ENCODE measurements at places on chromosomes 16 and 17.

DNA sequence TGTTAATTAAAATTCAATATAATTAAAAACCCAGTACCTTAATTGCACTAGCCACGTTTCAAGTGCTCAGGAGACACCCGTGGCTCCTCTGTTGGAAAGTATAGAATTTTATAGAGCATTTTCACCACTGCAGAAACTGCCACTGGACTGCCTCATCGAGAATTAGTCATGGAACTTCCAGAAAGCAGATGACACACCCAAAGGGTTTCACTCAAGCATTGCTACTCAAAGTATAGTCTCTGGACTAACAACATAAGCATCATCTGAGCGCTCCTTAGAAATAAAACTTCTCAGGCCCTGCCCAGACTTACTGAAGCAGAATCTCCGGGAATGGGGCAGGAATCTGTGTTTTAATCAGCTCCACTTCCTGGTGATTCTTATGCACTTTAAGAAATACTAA is 63.5 kb upstream of the GPR139 start:
- no peak for DNase-seq

DNA sequence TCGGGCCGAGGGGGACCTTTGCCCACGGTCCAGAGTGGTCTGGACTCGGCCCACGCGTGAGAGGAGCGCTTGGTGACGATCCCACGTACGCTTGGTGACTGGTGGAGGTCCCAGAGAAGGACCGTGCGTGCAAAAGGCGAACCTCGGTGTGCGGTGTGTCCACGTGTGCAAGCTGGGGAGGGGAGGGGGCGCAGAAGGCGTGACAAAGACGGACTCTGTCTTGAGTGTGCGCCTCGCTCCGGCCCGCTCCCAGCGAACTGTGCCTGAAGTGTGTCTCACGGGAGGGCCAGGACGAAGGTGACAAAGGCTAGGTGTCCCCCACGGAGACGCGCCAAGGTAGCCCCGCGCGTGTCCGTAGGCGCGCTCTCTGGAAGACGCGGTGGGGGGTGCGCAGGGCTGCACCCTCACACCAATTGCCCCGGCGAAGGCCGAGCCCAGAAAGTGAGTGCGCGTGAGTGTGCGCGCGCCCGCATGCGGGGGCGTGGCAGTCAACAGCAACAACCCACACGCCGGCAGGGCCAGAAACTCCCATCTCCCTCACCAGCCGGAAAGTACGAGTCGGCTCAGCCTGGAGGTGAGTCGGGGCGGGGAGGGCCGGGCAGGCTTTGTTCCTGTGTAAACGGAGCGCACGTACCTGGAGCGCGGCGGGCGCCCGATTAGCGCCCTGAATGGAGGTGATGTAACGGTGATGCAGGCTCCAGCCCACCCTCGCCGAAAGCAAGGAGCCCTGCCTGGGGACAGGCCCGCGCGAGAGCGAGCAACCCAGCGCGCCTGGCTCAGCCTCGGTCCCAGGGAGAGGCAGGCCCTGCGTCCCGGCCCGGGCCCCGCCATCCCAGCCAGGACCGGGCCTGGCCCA is at the start of gene GPRC5C:
Gene GPRC5C, plus strand, starts transcription at position 521 of the 856 bp plus-strand sequence. CDS start 7,689 bp downstream, outside the sequence.
- no peak for DNase-seq

- no peak for DNase-seq
Observed at GRCh38 chr17:34140006-34140405, 115.1 kb upstream of the CCL2 start.

DNA sequence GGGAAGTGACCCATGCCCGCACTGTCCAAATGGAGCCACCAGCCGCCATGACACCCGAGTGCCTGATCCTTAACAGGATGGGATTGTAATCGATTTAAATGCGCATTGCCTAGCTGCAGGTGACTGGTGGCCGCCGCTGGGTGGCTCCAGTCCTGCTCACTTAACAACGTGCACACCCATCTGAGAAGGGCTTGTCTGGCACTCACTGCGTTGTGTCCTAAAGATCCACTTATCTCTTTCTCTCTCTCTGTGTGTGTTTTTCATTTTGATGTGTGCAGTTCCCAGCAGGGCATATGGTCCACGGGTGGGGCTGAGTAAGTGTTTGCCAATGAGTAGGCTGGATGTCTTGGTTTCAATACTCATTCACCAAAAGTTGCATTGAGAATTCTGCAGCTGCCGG is 80.6 kb downstream of the IRF8 start:
- no peak for DNase-seq

DNA sequence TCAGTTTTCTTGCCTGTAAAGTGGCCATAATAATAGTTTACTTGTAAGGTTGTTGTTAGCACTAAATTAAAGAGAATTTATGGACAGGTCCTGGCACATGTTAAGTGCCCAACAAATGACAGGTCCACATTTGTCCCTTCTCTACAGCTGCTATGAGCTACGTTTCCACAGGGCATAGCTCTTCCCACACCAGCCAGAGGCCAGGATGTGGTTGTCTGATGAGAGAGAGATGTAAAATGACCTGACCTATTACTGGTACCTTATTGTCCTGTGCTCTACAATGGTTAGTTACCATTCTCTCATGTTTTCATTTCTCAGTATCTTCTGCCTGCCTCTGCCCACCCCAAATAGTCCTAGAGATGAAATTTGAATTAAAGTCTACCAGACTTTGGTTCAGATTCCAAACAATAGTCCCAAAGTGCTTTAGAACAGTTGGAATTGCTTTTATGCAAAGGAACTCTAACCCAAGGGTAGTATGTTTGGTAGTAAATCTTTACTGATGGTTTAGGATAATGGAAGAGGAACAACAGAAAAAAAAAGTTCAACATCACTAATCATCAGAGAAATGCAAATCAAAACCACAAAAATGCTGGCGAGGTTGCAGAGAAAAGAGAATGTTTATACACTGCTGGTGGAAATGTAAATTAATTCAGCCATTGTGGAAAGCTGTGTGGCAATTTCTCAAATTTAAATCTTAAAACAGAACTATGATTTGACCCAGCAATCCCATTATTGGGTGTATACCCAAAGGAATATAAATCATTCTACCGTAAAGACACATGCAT is 57.1 kb upstream of the ANKFN1 start:
- DNase-seq, result no peak

- no peak for DNase-seq
Observed at GRCh38 chr16:35173295-35173694, 1713.9 kb downstream of the TP53TG3F start.

DNA sequence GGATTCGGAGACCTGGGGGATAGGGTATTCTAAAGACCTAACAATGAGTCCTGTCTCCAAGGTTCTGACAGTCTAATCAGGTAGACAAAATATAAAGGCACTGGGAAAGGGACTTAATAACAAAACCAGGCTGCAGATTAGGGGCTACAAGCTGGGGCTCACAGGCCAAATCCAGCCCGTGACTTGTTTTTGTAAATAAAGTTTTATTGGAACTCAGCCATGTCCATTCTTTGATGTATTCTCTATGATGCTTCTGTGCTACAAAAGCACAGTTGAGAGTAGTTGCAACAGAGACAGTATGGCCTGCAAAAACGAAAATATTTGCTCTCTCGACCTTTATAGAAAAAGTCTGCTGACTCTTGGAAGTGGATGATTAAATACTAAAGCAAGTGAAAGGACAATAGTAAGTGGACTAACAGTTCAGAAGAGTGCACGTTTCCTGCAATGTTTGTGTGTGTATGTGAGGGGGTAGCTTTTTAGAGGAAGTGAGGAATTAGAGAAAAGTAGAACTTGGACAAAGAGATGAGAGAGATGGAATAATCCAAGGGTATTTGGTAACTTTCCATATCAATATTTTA is 115.4 kb upstream of the ZFHX3 start:
- no peak for DNase-seq

DNA sequence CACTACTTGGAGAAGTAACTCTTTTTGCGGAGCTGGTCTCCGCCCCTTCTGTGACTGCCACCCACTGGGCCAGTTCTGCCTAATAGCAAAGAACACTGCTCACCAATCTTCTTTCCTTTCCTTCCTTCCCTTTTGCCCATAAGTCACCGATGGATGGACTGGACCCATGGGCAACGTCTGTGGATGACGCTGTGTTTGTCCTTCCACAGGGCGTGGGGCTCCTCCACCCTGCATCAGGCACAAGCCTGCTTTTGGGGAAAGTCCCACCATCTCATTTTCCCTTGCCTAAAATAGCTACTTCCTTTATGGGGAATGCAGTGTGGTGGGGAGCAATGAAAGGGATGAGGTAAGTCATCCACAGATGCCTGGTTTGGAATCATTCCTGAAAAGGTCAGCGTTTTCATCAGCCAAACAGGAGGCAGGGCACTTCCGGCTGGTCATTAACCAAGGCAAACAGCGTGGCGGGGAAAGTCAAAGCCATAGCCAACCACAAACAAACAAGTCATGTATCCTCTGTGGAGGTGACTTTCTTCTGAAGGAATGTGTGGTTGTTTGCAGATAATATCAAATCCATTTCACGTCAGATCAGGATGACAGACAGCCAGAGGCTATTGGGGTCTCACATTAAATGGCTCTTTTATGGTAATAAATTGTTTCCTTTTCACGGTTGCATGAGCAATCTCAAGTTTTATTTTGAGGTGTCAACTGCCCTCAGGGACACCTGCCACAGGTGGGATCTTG is 30.7 kb upstream of the MED9 start:
- DNase-seq, result no peak

GRCh38 chr17:41496803-41497484 is 7.2 kb upstream of the KRT36 start:
- DNase-seq, result no peak

DNA sequence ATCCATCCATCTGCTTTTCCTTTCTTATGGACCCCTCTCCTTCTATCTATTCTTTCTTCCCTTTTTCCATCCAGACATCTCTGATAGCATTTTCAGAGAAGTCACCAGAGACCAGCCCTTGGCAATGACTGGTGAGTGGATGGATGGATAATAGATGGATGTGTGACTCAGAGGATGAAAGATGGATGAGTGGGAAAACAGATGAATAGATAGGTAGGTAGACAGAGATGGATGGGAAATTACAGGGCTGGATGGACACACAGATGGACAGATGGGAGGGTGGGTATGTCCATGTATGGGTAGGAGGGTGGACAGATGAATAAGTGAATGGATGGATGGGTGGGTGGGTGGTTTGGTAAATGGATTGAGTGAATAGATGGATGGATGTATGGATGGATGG is 101.0 kb downstream of the LITAF start:
- no peak for DNase-seq

DNA sequence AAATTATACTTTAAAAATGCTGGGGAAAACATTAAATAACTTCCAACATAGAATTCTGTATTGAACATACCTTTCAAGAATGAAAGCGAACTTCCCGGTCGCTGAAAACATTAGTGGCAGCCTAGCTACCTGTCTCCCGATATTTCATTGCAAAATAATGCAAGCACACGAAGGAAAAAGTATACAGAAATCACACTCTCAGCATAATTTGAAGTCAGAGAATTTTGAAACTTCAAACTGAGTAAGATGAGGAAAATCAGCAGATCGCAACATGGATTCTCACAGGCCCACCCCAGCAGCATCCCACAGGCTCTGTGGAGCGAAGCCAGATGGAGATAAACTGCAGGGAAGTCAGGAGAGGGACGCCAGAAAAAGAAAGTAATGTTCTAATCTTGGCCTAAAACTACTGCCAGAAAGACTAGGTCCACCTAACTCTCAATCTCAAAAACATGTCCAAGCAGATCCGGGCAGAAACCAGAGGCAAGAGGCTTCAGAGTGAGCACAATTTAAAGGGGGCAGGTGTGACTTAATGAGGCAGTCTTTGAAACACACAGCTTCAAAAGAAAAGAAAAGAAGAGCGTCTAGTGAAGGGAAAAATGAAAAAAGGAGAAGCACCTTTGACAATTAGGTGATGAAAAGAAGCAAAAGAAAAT is 4.8 kb upstream of the GOSR1 start:
- DNase-seq, result no peak
